Bronchial epithelial cell (primary cell): ENCODE measurements at places on chromosomes 7 and 10. TPM values are rescaled to one million over a fixed set of nuclear protein-coding genes. Genes with fewer than 3 reads are reported as not detected.

GRCh38 chr7:55050281-55050680, 31.5 kb downstream of the EGFR start:
- DNase-seq: no peak

DNA sequence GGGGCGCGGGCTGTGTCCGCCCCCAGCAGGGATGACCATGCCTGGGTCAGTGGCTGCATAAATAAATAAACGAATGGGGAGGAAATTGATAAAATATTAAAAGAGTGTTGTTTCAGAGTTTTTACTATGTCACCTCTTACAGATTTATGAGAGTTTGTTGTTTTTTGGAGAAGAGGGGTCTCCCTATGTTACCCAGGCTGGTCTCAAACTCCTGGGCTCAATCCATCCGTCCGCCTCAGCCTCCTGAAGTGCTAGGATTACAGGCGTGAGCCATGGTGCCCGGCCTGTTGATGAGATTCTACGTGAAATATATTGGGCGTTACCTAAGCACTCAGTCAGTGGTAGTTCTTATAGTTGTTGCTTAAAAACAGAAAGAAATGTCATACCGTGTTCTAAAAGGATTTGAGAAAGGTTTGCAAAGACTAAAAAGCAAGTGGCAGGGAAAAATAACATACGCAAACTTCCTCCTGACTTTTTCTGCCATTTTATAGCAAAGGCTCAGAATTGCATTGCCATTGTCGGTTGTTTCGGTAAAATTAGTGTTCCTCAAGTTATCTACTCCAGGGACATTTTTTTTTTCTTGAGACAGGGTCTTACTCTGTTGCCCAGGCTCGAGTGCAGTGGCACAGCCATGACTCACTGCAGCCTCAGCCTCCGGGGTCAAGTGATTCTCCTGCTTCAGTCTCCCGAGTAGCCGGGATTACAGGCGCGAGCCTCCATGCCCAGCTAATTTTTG, 39.5 kb upstream of the FOXK1 start:
- DNase-seq: no peak

DNA sequence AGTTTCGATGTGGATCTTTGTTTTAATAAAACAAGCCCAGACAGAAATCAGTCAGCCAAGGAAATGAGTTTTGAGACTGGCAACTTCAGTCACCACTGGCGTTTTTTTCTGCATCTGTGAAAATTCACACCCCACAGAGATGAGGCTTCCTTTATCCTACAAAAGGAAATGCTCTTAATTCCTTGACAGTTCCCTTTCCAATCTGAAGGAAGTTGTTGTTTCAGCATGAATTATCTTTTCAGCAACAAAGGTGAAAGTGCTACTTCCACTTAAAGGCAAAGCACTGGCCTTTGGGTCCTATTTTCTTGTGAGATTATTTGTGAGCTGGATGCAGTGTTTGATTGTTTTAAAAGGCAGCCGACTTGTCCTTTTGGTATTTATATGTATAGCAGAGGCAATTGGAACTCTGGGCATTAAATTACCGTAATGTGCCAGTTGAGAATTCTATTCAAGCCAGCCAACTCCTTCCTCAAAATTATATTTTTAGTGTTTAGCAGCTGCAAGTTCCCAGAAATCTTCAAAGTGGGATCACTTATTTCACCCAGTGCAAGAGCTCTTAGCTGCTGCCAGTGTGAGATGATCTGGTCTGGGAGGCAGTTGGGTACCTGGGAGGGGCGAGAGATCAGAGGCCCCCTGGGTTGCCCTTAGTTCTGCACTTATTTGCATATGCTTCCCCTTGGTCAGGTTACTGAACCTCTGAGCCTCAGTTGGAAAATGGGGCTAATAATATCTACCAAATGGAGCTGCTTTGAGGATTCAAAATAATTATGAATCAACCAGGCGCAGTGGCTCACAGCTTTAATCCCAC, 427.1 kb downstream of the GALNT17 start:
- DNase-seq: no peak

GRCh38 chr7:84040355-84040754, 154.2 kb downstream of the SEMA3A start:
- DNase-seq: no peak

- peak; percentile 100 for DNase-seq
Measured at GRCh38 chr10:14074062-14074884, 256.5 kb downstream of the FRMD4A start.

GRCh38 chr7:37045681-37046179, 321.4 kb upstream of the AOAH start:
- DNase-seq: no peak

- DNase-seq: no peak
Measured at GRCh38 chr10:115771755-115772154, 501.3 kb downstream of the GFRA1 start.

DNA sequence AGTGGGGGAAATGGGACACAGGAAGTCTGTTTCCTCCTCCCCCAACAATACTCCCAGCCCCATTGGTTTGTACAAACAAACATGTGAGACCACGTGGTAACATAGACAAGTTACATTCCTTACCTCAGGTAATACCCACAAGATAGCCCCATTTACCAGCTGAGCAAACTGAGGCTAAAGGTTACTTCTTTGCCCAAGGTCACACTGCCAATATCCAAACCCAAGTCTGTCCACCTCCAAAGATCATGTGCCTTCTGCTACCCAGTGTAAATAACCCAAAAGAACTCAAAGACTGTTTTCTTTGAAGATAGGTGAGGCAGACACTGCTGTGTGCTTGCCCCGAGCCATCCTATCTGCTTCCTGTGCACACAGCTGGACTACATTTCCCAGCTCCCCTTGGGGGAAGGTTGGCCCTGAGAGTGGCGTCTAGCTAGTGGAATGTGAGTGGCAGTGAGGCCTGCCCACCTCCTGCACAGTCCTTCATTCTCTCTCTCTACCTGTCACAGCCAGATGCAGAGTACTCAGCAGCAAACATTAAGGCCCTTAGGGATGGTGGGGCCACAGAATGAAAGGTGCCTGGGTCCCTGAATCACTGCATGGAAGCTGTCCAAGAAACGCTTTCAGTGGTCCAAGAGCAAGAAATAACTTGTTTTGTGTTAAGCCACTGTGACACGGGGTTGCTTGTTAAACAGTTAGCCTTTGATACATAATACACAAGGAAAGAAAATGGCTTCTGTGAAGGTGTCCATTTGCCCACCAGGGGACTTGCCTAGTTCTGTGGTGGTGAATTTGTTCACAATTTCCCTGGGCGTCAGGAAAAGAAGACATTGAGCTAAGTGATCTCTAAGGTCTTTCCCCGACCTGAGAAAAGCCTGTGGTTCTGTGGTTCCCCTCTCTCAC, 257.7 kb upstream of the NFE2L3 start:
- DNase-seq: peak; percentile 87

- DNase-seq: no peak
Measured at GRCh38 chr10:101250136-101250535, 20.9 kb upstream of the LBX1 start.

GRCh38 chr10:85936161-85936560, 430.4 kb downstream of the GRID1 start:
- no peak for DNase-seq

DNA sequence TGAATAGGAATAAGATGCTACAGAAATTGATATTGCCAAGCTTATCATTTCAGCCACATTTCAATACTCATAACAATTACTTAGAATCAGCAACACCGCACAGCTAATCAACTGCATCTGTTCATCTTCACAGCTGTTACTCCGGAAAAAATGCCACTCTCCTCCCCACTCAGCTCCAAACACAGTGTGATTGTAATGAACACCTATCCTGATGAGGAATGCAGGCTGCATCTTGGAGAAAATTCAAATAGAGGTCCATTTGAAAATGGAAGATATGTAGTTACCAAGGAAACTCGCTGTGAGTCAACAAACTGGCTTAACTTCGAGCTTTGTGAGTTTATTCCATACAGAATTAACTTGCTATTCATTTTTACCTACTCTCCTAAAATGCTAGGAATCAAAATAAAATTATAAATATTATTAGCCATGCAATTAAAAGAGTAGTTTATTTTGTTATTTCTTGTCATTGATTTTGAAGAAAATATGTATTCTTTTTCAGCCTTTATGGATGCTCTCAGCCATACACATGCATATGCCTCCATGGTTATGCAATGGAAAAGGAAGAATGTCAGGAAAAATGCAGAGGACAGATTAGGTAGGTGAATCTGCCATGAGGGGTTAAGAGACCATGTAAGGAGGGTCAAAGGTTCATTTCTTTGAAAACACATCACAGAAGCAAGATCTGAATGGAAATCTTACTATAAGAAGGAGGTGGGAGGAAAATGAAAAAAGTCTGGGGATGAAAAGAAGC, 267.2 kb downstream of the POM121L12 start:
- DNase-seq: no peak

Gene CUL1
- total RNA-seq: 40.5 and 41.3 TPM in 2 replicates

Gene RBM17
- total RNA-seq: 33.2 and 45.4 TPM in 2 replicates

Gene ABCB1
- total RNA-seq: under 0.01 TPM in 1 of 2 replicates, not detected in the other

Gene SPDYE2
- total RNA-seq: not detected in 2 replicates

Gene SMO
- 2.4 and 5.0 TPM in 2 replicates for total RNA-seq

Gene CRTAC1
- not detected in 2 replicates for total RNA-seq

Gene GHRHR
- total RNA-seq: not detected in 2 replicates

Gene PIP
- not detected in 2 replicates for total RNA-seq
